ENCODE measurements at places on chromosomes 12 and 14.

DNA sequence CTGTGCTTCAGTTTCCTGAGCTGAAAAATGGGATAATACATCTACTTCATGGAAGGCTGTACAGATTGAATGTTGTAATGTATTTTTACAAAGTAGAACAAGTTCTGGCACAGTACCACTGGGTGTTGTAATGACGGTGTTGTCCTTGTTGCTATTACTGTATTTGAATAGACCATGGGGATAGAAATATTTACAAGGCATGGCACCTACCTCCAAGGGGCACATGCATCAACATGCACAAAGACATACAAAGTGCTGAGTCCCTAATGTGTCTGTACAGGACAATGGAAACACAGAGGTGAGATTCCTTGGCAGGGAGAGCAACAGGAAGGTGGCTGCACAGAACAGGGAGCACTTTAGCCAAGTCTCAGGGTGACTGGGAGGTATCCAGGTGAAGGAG is 930.6 kb upstream of the TMEM132C start:
- no peak for DNase-seq

- DNase-seq = no peak
These were observed 42.1 kb upstream of the SOCS2 start for GRCh38 chr12:93530358-93530757.

DNA sequence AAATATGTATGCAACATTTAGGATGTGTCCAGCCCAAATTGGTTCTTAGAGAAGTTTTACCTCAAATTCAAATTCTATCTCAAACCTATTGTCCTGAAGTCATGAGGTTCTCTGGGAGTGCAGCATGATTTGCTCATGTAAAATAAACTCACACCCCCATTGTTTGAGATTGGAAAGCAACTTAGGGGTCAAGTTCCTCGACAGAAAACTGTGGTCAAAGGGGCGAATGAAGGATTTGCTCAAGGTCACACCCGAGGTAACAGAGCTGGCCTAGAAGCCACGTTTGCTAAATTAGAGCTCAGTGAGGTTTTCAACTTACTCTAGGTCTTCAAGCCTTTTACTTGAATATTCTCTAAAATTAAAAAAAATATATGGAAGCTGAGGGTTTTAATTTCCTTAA is 197.7 kb upstream of the GZMB start:
- DNase-seq = no peak

DNA sequence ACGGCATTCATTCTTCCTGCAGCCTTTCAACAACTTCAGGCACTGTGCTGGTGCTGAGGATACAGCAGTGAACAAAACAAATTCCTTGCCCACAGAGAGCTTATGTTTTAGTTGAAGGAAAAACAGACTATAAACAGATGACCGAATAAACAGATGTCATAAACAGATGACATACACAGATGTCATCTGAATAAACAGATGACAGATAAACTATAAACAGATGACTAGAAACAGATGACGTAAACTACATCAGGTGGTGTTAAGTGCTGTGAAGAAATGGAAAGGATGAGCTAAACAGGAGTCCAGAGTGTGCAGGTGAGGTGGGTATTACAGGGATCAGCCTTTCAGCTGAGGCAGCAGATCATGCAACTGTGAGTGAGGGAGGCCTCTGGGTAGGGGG is 80.9 kb downstream of the FAR2 start:
- DNase-seq = no peak

- no peak for DNase-seq
These were observed 23.6 kb downstream of the IRF2BPL start for GRCh38 chr14:77004711-77005460.

DNA sequence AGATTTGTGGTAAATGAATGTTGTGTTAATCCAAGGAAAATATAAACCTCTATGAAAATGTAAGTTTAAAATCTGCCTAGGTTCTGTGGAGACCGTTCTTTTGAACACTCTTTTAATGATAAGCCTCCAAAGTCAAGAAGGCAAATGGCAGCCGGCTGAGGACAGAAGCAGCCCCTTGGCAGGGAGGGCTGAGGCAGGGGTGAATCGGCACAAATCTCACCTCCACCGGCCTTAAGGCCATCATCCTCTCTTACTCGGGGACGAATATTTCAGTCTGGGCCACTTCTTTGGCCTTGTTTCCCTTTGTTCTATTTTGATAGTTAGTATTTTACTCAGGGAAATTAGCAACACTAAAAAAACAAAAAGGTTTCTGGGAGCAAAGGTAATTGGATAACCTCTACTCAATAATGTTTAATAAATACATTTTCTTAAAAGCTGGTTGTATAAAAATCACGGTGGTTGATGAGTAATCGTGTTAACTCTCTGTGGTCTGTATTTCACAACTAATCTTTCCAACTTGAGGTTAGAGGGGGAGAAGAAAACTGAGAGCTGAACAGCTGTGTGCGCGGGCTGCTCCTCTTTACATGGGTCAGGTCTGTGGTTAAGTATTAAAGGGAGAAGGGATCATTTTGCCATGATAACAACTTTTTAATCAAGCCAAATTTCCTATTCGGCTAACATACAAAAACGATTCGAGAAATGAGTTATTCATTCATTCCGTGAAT is 18.6 kb downstream of the LGMN start:
- no peak for DNase-seq

DNA sequence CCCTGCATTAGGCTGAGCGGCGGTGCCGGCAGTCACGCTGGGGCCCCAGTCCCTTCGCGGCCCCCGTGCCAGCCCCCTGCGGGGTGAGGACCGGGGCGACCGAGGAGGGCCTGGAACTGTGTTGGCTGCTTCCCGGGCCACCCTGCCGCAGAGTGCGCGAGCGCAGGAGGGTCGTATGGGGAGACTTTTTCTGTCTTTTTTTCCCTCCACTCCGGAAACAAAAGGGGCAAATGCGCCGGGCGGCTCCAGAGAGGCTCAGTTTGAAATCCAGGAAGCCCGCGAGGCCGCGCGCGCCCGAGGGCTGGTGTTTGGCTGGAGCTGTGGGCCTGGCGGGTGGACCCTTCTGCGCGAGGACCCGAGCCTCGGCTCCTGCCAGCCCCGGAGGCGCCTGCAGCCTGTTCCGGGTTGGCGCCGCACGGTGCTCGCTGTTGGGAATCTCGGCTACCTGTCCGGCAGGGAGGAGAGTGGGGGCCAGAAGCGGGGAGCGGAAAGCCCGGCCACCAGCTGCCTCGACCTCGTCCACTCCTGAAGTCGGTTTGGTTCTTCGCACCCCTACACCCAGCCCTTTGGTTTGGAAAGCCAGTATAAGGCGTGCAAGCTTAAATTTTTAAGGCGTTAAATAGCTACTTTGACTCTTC is 638 bp downstream of the PLEKHG3 start:
- peak; percentile 33 for DNase-seq

DNA sequence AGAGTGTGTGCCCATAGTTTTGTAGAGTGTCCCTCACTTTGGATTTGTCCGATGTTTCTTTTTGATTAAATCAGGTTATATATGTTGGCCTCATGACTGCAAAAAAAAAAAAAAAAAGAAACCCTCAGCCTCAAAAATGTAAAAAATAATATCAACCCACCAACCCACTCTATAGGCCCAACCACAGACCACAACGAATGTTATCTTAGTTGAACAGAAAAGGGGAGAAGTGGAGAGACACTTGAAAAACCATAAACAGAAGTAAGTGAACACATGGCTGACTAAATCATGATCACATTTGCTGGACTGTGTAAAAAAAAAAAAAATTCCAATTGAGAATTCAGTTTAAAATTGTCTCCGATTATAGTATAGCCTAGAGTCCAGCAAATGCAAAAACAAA is 45.5 kb upstream of the ST8SIA1 start:
- DNase-seq = no peak

- no peak for DNase-seq
These were observed 183.1 kb downstream of the TMTC3 start for GRCh38 chr12:88325076-88325815.

DNA sequence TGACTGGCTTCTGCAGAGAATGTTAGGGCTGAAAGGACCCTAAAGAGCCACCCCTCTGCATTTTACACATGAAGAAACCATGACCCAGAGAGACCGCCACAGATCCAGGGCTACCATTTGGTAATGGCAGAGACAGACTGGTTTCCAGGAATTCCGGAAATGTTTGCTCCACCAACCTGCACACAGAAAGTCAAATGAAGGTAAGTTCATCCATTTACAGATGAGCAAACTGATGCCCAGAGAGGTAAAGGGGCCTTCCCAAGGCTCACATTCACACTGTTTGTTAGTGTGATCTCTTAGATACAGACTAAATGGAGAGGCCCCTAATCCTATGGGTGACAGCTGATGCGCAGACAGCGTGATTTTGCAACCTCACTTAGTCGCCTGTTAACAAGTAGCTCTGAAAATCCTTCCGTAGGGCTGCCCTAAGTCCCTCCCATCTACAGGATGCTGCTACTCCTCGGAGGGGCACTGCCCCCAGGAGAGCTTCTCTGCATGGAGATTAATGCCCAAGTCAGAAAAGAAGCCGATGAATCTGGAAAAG is 33.8 kb downstream of the ZFP36L1 start:
- DNase-seq = no peak

DNA sequence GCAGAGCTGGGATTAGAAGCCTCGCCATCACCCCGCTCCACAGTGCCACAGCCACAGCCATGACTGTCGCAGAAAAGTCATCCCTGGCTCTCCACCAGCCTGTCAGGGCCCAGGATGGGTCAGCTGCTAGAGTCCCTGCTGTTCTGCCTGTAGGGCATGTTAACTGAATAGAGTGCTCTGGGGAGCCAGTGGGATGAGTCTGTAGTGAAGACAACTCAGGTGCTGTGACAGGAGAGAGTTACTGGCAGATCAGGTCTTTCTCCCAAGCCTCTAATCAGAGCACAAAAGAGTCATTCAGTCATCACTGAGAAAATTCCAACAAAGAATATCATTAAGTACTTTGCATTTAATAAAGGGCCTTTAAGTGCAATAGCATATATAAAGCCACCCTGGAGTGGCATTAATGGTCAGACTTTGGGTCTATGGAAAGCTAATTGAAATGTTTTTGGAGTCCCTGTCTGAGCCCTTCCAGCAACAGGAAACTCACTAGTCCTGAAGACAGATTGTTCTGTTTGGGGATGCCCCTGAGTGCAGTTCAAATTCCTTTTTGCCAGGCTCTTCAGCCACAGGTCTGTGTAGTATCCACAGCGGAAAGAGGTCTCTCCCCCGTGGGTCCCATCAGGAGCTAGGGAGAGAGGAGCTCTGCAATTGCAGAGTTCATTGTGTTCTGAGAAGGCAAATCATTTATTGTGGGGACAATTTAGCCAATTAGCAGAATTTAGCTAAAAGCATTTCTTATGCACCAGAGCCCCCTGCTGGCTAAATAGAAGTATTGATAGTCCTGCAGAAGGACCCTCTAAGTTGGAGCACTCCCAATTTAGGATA is 45.2 kb upstream of the C14orf132 start:
- peak; percentile 89 for DNase-seq

Data from COR-L47 (cell line).